Iris pigment epithelial cell (primary cell): ENCODE measurements at places on chromosomes 5 and 9.
A peak's percentile ranks its signal among the peaks of the same experiment; 100 is the strongest.

- no peak for DNase-seq
Measured at GRCh38 chr5:5544094-5544663, 121.7 kb downstream of the ICE1 start.

DNA sequence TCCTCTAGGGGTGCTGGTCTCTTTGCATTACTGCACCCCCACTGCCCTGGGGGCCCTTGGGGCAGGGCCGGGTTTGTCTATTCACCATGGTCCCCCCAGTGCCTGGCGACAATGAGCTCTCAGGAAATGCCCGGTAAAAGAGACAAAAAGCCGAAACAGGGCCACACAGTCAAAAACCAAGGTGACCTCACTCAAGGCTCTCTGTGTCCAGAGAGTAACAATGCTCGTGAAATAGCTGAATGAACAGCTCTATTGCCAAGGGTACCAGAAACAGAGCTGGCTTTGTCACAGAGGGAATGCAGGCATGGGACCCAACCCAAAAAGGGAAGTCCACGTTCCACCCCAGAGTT lies 16.0 kb downstream of the SH3PXD2B start:
- DNase-seq, result no peak

- DNase-seq, result peak; percentile 40
Measured at GRCh38 chr5:147504011-147504410, 5.9 kb downstream of the DPYSL3 start.

DNA sequence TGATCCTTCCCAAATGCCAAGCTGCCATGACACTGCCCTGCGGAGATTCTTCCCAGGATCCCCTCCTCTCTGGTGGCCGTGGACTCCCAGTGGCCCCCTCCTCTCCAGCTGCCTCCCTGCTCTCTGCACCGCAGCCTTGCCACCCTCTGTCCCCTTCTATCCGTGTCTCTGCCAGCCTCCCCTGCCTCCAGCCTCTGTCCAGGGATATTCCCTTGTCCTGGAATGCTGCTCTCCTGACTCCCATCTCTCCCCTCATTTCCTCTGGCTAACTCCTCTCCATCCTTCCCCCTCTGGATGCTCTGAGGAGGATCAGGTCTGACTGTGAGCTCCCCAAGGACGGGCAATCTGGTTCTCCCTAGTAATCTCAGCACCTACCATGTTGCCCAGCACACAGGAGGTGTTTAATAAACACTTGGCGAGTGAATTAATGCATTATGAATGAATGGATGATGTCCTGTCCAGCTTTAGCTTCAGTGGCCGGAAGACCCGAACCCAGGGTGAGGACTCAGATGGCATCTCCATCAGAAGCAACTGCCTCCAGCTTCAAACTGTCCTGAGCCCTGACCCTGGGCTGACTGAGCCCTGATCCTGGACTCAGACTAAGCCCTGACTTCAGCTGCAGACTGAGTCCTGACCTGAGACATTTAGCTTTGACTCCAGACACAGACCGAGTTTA lies 7.5 kb upstream of the CRB2 start:
- DNase-seq, result no peak

DNA sequence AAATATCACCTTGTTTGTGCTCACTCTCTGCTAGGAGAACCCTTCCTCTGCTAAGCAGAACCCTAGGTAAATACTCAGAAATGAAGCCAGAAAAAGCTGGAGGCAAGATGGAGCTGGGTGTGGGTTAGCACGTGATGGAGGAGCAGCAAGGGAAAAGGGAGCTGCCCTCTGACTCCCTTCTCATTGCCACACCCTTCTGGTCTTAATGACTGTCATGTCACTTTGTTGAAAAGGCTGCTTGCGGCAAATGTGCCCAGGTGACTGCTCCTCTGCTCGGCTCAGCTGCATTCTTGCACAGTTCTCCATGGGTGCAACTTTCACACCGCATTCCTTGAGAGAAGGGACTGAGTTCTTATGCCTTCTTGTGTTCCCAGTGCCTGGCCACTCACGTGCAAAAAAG lies 36.4 kb upstream of the TBC1D2 start:
- DNase-seq, result no peak

- DNase-seq, result no peak
Measured at GRCh38 chr9:15390201-15390600, 32.5 kb upstream of the SNAPC3 start.

- DNase-seq, result no peak
Measured at GRCh38 chr9:133600739-133601138, 8.4 kb downstream of the FAM163B start.

DNA sequence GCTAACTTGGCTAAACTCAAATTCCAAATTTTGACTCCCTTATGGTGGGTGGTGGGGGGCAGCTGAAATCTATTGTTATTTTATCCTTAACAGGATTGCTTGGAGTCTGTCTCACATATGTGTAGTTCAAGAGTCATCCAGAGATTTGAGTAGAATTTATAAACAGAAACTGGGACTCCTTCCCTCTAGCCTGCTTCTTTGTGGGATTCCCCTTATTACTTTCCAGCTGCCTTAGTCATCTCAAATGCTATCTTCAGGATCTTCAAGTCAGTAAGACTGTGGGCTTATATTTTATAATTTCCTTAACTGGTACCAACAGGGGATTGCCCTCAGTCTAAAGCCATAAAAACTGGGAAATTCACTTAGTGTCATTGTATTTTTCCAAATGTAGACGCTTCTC lies 55.5 kb downstream of the NNT start:
- DNase-seq, result peak; percentile 91

- DNase-seq, result no peak
Measured at GRCh38 chr5:4422247-4422646, 717.9 kb upstream of the ADAMTS16 start.

DNA sequence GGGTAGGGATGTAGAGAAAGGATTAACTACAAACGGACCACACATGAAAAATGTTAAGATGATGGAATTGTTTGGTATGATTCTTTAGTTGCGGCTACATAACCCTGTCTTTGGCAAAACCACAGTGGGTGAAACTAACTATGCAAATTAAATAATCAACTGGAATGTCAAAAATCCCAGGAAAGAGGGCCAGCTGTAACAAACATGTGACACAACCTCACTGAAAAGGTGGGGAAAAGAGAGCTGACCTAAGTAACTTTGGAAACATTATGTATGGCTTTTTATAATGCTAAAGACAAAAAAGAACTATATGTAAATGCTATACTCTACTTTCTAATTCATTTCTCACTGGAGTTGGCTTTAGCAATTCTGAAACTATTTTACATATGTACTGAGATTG lies 252.0 kb downstream of the MRPS30 start:
- no peak for DNase-seq

DNA sequence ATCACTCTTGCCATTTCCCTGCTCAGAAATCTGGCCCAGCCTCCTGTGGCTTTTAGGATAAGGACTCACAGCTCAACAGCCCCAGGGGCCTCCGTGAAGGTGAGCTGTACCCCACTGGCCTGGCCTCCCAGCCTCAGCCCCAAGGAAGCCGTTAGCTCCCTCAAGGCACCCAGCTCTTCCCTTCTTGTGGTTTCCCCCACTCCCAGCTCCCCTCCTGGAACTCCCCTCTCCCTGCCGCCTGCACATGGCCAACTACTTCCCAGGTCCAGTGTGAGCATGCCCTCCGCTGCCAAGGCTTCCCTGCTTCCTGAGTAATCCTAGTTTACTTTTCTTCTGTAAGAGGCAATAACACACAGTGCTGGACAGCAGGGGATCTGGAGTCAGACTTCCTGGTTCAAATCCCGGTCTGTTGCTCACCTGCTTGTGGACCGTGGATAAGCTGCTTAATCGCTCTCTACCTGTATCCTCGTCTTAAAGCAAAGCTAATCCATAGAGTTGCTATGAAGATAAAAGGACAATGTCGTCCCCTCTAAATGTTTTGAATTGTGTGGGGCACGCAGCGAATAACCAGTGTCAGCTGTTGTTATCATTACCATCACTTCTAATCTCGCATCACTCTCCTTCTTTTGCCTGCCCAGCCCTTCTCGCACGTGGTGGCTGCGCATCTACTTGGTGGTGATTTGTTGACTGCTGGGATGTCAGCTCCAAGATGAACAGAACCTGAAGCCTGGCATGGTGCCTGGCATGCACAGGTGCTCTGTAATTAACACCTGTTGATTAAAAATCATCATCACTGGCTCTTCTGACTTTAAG lies 86.6 kb downstream of the C5orf15 start:
- peak; percentile 5 for DNase-seq

DNA sequence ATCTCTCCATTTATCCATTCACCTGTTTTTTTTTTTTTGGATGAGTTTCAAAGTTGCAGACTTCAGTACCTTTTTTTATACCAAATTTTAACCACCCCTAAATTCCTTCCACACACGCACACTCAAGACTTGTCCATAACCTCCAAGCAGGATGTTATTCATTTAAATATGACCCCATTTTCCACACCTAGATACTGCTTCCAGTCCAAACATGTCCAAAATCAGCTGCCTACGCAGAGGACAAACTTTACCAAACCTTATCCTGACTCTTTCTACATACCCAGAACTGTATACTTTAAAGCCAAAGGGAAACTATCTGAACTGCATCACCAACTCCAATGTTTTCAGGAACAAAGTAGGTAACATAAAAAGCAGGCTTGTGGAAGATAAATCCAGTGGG lies 36.0 kb upstream of the FYB1 start:
- no peak for DNase-seq

GRCh38 chr9:36945999-36946398 lies 88.1 kb downstream of the PAX5 start:
- DNase-seq, result no peak

DNA sequence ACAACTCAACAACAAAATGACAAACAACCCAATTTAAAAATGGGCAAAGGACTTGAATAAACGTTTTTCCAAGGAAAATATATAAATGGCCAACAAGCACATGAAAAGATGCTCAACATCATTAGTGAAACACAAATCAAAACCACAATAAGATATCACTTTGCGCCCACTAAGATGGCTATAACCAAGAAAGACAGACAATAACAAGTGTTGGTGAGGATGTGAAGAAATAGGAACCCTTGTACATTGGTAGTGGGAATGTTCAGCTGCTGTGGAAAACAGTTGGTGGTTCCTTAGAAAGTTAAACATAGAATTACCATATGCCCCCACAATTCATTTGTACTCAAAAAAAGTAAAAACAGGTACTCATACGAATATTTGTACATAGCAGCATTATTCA lies 39.2 kb upstream of the WDR41 start:
- no peak for DNase-seq

GRCh38 chr9:136403538-136403914 lies 3.6 kb upstream of the SNAPC4 start:
- DNase-seq, result no peak

- DNase-seq, result peak; percentile 11
Measured at GRCh38 chr5:103620851-103621547, 58.4 kb upstream of the NUDT12 start.

DNA sequence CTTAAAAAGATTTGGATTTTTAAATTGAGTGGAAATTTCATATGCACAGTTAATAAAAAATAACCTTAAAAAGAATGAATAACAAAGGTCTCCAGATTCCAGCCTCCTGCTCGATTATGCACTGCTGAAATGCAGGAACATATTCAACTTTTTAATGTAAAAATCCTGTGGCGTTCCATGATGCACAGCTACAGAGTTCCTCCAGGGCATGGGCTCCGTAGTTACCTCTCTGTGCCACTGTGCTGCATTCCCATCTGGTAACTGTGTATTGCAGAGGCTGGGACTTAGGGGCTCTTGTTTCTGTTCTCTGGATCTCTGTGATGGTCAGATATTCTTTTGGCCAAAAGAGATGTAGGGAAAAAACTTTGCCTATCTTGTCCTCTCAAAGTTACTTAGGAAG lies 31.5 kb upstream of the EQTN start:
- DNase-seq, result no peak

DNA sequence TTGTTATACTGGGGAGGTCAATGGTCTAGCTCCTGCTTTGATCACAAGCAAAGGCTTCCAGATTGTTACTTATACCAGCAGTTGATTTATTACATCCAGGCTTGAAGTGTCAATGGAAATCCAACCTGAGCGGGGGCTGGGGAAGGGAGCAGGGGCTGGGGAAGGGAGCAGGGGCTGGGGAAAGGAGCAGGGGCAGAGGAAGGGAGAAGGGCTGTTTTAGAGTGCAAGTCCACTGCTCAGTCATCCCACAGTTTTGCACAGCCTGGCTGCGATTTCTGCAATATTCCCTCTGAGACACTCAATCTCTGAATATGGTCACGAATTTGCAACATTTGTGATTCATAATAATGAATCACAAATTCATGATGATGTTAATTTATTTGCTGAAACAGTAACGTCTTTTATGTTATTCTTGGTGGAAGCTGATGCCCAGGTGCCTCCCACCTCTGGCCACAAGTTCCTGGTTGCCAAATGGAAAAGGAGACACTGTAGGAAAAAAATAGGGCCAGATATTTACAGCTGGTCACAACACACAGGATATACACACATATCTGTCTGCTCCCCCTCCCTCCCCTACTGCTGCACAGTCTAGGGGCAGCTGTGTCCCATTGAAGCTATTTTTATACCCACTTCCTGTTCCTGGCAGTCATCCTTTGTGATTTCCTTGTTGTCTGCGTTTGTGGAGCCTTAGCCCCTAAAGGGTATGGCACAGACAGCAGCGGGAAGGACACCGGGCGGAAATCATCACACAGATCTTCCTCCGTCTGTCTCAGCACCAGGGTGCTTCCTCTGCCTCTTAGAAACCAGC lies 325.1 kb downstream of the GADD45G start:
- no peak for DNase-seq

DNA sequence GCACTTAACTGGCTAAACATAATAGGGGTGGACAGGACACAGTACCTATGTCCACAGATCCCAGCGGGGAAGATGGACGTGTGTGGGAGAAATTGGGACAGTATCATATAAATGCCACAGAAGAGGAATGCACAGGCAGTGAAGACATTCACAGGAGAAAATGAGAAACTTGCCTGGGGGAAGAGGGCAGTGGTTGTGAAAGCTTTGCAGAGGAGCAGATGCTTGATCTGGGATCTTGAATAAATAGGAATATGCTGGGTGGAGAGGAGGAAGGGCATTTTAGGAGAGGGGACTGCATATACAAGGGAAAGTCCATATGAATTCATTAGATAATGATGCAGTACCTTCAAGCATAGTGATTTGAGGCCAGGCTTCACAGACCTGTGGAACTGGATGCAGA lies 13.6 kb downstream of the TMEM268 start:
- no peak for DNase-seq

DNA sequence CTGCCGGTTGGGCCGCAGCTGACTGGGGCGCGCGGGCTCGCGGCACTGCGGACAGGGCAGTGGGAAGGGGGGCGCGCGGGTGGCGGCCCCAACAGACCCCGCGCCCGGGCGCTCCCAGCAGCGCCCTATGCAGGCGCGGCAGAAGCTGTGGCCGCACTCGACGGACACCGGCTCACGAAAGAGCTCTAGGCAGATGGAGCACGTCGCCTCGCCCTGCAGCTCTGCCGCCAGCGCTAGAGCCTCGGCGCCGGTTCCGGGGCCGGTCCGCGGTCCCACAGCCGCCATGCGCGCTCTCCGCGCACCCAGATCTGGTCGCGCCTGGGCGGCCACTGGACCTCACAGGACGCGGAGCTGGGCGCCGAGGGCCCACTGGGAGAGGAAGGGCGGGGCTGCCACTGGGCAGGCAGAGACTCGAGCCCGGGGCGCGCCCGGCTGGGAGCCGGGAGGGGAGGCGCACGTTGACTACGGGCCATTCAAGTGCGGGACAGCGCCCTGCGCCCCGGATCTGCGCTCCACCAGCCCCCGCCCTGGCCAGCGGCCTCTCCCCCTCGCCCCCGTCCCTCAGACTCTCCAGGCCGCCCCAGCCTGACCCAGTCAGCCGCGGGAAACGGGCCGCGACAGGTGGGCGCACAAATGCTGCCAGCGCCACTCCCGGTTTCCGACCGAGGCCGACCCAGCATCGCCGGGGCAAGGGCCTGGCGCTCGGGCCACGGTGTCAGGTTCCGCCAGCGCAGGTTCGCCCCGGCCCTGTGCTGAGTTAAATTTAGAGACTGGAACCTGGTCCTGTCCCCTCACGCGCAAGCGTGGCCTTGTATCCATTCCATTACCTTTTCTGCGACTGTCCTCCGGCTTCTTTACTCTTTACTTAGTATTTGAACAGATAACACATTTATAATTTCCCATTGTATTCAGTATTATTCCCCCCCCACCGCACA lies at the start of gene TRIM7:
TRIM7 (minus strand) TSS at position 371 of the 935 bp plus-strand sequence; CDS start at position 285, 86 bp downstream.
- DNase-seq, result no peak
